ENCODE measurements at places on chromosomes 2 and 18.

DNA sequence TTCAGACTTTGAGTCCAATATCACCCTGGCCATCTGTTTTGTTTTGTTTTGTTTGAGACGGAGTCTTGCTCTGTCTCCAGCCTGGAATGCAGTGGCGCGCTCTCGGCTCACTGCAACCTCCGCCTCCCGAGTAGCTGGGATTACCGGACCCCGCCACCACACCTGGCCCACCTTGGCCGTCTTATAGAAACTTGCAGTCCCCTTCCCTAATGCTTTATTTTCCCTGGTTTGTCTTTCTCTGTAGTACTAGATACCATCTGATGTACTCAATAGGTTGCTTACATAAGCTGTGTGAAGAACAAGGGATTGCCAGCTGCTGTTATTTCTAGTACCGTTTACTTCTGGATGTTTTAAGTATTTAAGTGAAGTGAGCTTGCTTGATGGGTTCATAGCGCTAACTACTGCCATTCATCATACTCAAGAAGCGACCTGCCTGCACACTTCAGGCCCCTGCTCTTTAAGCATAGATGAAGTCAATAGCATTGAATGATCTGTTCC is 1.2 kb downstream of the RPL31 start:
- DNase-seq: no peak

DNA sequence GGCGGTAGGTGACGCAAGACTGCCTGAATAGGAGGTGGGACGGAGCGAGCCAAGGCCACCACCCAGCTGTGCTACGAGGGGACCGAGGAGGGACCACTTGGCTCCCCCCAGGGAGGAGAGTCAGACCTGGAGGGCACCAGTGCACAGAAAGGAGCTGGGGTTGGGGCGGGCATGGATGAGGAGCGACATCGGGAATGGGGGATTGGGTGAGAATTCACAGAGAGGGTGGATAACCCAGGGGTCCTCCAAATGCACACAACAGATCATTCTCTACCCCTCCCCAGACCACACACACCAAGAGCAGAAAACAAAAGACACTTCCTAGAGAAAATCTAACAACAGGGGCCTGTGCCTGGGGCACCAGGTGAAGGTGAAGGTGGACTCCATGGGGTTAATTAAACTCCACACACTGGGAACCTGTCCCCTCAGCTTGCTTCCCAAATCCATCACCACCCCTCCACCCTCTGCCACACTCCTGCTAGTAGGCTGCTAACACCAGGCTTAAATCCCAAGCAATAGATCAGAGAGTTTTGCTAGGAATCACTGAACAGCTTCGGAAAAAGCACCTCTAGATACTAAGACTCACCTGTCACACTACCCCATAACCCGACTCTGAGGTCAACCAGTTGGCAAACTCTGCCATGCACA is 274.6 kb downstream of the EIPR1 start:
- no peak for DNase-seq

- DNase-seq: no peak
Observed at GRCh38 chr2:118091631-118092030, 3.4 kb downstream of the INSIG2 start.

- no peak for DNase-seq
Observed at GRCh38 chr2:203431391-203432185, 103.4 kb downstream of the ABI2 start.

- DNase-seq: no peak
Observed at GRCh38 chr2:12594590-12594989, 122.1 kb upstream of the TRIB2 start.

DNA sequence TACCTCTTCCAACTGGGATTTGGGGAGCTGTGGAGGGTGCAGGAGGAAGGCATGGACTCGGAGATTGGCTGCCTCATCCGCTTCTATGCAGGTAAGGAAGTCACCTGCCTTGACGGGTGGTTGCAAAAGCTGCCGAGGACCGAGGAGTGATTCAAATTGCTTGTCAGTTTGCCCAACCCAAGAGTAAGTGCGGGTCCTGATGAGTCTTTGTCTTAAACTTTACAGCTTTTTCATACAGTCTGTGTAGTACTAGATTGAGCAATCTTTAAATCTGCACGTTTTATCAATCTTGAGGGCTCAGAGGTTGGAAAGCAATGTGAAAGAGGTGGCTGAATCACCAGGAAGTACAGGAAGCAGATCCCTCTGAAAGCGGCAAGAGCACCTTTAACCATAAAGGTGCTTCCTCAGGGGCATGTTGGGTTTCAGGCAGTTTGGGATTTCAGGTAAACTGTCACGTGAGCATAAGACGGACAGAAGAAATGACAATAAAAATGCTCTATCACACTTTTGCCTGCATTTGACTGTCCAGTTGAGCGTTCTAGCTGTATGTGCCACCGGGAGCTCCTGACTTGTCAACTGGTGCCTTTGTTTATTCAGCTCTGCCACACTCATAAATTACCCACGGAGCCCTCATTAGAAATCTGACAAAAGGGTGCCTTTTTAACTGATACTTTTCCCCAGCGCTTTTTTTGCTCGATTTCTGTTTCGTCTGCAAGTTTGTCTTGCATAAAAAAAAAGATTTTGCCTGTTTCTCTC is 2.0 kb downstream of the PHLPP1 start:
- DNase-seq: peak; percentile 62

DNA sequence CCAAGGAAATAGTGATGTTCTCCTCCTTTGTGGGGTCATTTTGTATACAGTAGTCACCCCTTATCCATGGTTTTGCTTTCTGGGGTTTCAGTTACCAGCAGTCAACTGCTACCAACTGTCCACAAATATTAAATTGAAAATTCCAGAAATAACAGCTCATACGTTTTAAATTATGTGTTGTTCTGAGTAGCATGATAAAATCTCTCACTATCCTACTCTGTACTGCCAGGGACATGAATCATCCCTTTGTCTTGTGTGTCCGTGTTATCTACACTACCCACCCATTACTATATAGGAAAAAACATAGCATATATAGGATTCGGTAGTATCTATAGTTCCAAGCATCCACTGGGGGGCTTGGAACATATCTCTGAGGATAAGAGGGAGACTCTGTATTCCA is 120.9 kb upstream of the DCC start:
- DNase-seq: no peak

DNA sequence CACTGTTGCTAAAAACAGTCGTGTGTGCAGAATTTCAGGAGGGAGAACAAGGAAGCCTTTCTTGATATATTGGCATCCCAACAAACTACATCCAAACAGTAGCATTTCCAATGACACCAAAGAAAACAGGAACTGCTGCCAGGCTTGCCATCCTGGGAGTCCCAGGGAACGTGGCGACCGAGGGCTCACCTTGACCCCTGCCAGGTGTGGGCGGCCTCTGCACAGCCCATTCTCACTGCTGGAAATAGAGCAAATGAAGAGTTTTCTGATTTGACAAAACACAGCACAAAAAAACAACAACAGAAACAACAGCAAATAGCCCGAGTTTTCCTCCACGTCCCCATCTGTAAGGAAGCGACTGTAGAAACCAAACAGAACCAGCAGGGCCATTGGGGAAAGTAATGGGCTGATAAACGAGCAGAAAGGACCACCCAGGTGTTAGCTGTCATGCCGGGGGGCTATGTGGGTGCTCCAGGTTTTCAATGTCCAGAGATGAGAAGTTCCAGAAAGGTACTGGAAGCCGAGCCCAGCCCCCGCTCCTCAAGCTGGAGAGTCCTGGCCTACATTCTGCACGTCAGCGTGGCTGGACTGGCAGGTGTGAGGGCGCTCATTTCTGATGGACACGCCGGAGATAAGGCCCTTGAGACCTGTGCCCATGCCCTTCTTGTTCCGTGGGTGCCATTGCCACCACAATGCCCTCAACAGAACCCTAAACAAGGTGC is 80.8 kb downstream of the TWIST2 start:
- no peak for DNase-seq

GRCh38 chr2:241905716-241906377 is 36.3 kb downstream of the RTP5 start:
- no peak for DNase-seq
